Activated CD4-positive, alpha-beta T cell treated with anti-CD3 and anti-CD28 coated beads for 36 hours (primary cell): ENCODE measurements at places on chromosomes 16 and 17. TPM values are rescaled to one million over a fixed set of nuclear protein-coding genes. Genes with fewer than 3 reads are reported as not detected.

KRTAP2-1 gene
- total RNA-seq = not detected

LDHD gene
- 0.21 TPM for total RNA-seq

GRCh38 chr16:4505356-4506147 lies 29.4 kb downstream of the HMOX2 start:
- DNase-seq = peak; percentile 84

ZNF469 gene
- 0.50 TPM for total RNA-seq

DNA sequence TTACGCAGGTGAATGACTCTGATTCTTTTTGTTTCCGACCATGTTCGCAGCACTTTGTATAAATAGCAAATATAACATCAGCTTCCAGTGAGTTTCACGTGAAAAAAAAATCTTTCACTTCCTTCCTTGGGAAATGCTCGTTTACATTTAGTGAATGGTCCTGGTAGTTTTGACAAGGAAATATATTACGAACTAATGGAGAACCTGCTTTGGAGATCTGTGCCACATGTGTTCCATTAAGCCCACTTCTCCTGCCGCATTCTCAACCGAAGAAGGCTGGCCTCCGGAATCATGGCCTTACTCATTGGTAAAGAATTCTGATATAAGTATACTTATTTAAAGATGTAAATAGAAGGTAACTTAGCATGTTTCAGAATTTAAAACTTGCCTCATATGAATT lies 3.6 kb downstream of the CRAMP1 start:
- DNase-seq = no peak

CFDP1 gene
- total RNA-seq = 44.0 TPM

IRF8 gene
- 227 TPM for total RNA-seq

GRCh38 chr17:15999974-16000827 lies 577 bp downstream of the TTC19 start:
- peak; percentile 69 for DNase-seq

GRCh38 chr17:12104831-12105230 lies 84.2 kb downstream of the MAP2K4 start:
- DNase-seq = no peak

DNA sequence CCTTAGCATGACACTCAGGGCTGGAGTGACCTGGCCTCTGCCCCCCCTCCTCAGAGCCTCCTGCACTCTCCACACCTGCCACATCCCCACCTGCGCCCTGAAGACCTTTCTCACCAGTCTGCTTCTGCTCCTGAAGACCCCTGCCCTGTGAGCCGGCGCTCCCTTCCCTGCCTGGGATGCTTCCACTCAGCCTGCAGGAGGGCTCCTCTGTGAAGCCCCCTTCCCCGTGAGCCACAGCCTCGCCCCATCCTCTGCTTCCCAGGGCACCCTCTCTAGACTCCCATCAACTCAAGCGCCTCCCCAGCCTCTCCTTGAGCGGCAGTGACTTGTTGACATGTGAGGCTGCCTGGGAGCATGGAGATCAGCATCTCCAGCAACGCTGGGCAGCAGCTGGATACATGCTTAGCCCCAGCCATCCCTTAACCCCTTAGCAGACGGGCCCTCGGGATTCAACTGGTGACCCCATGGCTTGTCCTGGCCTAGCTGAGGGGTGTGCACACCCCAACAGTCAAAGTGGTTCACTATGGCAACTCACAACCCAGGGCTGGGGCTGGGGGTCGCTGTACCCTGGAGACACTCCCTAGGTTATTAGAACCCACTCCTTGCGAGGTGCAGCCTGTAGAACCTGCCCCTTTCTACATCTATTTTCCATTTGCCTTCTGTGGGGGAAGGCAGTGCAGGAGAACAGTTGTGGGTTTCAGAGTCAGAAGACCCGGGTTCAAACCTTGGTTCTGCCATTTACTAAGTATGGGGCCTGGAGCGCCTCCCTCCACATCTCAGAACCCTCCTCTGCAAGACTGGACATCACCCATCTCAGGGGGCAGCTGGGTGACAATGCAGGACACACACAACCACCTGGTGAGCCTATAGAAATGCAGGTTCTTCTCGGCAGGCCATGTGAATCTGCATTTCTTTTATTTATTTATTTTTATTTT lies 21.5 kb downstream of the TMEM235 start:
- DNase-seq = peak; percentile 40

DNA sequence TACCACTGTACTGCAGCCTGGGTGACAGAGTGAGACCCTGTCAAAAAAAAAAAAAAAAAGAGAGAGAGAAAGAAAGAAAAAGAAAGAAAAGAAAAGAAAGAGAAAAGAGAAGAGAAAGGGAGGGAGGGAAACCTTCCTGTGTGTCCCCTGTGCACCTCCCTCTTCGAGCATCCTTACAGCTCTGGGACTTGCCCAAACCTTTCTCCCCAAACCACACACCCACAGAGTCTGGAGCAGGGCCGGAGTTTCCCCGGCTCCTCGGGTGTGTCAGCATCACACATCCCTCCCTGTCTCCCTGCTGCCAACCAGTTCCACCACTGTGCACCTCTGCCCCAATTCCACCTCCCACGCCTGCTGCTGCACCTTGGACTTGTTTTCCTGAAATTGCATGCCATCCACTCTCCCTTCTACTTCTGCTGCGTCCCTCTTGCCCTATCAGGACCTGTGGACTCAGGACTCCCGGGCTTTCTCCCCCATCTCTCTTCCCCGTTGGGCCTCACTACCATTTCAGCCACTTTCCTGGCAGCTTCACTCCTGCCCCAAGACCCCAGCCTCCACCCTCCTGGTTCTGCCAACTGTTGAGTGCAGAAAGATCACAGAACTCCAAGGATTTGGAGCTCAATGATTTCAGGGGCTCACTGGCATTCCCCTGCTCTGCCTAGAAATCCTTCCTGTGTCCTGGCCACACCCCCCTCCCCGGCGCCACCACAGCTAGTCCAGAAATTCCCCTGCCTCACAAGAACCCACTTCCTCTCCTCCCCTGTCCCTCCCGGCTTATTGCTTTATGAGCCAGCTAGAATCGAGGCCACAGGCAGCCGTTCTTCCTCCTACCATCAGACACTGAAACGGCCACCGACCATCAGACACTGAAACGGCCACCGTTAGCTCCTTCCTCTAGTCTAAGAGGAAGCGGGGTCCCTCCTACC lies 3.7 kb upstream of the CDK3 start:
- DNase-seq = peak; percentile 63

ZFP90 gene
- total RNA-seq = 31.6 TPM

GRCh38 chr16:56382901-56383355 lies 42.4 kb downstream of the AMFR start:
- no peak for DNase-seq

SMARCE1 gene
- 122 TPM for total RNA-seq

DNA sequence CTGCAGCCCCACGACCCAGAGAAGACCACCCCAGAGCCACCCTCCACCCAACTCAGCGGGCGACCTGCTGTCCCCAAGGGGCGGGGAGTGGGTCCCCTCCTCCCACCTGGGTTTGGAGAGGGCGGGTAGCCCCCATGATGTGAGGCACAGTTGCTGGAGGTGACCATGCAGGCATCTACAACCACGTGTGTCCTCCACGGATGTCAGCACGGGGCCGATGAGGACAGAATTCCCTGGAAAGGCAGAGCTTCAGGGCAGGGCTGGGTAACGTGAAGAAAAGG lies 7.1 kb downstream of the UTS2R start:
- DNase-seq = no peak

GRCh38 chr16:3490911-3491629 lies 4.2 kb downstream of the C16orf90 start:
- DNase-seq = no peak

GRCh38 chr17:33044771-33045170 lies 53.1 kb downstream of the SPACA3 start:
- DNase-seq = no peak

DNA sequence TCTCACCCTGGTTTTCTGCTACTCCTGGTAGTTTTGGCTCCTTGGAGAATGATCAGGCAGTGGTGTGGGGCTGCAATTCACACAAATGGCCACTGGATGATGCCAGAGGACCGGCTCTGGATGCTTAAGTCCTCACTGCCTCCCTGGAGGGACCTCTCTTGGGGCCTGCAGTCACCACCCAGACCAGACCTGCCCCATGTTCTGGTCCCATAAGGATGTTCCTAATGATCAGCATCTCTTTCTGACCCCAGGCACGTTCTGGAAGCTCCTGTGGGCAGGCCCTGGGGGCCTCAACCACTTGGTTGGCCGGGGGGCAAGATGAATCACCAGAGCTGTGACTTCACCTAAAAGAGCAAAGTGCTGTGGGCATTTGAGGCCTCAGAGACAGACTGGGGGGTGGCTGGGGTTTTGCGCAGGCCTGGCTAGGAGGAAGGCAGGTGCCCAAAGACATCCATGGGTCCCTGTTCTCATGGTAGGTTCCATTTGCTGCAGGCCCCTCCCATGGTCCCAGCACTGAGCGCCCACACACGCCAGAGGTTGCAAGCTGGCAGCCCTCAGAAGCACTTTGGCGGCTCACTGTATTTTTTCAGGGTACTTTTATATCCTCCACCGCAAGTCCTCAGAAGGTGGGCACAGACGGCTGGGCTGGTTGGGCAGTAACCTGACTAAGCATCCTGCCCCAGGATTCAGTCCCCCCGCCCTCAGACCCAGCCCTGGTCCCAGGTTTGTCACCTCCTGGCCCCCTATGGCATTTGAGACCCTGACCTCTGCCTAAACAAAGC lies 53.2 kb downstream of the NT5M start:
- DNase-seq = peak; percentile 82

ATP2C2 gene
- not detected for total RNA-seq

- DNase-seq = no peak
Observed at GRCh38 chr16:74466872-74467271, 45.6 kb upstream of the CLEC18B start.

PIK3R5 gene
- 20.4 TPM for total RNA-seq

KRT12 gene
- total RNA-seq = not detected

DNA sequence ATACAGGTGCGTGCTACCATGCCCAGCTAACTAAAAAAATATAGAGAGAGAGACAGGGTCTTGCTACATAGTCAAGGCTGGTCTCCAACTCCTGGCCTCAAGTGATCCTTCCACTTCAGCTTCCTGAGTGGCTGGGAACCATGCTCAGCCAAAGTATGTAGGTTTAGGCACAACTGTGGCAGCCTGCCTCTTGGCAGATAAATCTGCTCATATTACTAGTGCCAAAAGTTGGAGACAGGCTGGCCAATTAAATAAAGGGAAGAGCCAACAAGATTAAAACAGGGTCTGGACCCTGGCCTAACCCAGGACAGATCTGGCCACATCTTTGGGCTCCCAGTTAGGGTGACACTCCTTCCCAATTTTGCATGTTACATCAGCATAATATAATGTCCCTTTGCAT lies 151.7 kb downstream of the CBLN1 start:
- no peak for DNase-seq

CTRB2 gene
- not detected for total RNA-seq

DNA sequence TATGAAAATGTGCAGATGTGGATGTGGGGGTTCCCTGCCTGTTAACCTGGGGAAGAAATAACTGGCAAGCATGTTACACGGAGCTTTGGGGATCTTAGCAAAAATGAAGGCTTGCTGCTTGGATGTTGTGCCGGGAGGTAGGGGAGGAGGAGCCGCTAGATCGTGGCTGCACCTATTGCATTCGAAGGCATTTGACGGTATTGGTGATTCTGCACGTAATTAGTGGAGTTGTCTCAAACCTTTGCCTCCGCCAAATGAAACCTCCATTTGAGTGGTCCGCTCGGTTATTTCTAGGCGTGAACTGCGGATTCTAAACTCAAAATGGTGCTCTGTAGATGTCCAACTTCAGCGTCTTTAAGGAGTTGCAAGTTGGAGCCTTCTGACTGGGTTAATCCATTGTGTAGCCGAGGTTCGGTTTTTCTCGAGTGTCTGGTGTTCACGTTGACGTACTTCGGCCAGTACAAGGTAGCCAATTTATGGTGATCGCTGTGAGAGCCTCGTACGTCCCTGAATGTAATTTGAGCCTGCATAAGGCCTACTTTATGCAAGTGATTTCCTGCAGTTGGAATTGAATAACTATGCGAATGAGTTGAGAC lies 1.5 kb downstream of the TNRC6C start:
- DNase-seq = peak; percentile 64

GRCh38 chr17:1179112-1179817 lies 516 bp downstream of the ABR start:
- DNase-seq = peak; percentile 36

- no peak for DNase-seq
Observed at GRCh38 chr16:87235810-87236515, 81.2 kb downstream of the C16orf95 start.

GRCh38 chr17:81043725-81044427 lies 8.9 kb downstream of the BAIAP2 start:
- DNase-seq = no peak

DNA sequence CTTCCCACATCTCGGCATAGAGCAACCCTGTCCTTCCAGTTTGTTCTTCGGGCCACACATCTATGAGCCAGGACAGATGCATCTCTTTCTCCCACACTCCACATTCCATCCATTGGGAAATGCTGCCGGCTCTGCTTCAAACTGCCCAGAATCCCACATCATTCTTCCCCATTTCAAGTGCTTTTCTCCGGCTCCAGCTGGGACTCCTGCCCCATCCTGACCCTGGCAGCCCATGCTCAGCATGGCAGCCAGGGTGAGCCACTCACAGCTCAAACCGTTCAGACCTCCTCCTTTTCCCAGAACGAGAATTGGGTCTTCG lies 132.8 kb upstream of the SDK2 start:
- no peak for DNase-seq

CLEC18B gene
- total RNA-seq = 0.23 TPM

GRCh38 chr16:50209546-50210265 lies 56.6 kb downstream of the TENT4B start:
- no peak for DNase-seq

GRIN2C gene
- not detected for total RNA-seq

TP53TG3D gene
- total RNA-seq = 0.46 TPM
